Stomach (tissue), 19 donors: ENCODE measurements at places on chromosomes 2 and 18. TPM values are rescaled to one million over a fixed set of nuclear protein-coding genes. Genes with fewer than 3 reads are reported as not detected.

SERPINB13 gene
- total RNA-seq, result not detected

MRPL53 gene
- total RNA-seq, result 150 TPM

KATNAL2 gene
- 39.1 TPM for total RNA-seq

ADD2 gene
- total RNA-seq, result not detected

CNTNAP5 gene
- total RNA-seq, result not detected

LINC00305 gene
- not detected for total RNA-seq

TANC1 gene
- 59.7 TPM for total RNA-seq

ZFP36L2 gene
- 49.1 TPM for total RNA-seq

ALPG gene
- total RNA-seq, result not detected

PTH2R gene
- total RNA-seq, result not detected

UGT1A10 gene
- 32.7 TPM for total RNA-seq

TFPI gene
- total RNA-seq, result 23.9 TPM

PTPN18 gene
- 177 TPM for total RNA-seq

LTBP1 gene
- 19.1 TPM for total RNA-seq

LHCGR gene
- not detected for total RNA-seq

ALPP gene
- not detected for total RNA-seq

FBLN7 gene
- total RNA-seq, result 5.1 TPM

CMPK2 gene
- 11.7 TPM for total RNA-seq

IAH1 gene
- total RNA-seq, result 29.8 TPM

MARCHF4 gene
- total RNA-seq, result not detected

GAREM2 gene
- total RNA-seq, result not detected

REG1A gene
- 293 TPM for total RNA-seq

TMEM247 gene
- not detected for total RNA-seq

SCYGR4 gene
- total RNA-seq, result not detected

C2orf92 gene
- total RNA-seq, result not detected

INHA gene
- not detected for total RNA-seq

LOXHD1 gene
- total RNA-seq, result 1.3 TPM

RGPD4 gene
- not detected for total RNA-seq

IL1F10 gene
- not detected for total RNA-seq

IL37 gene
- not detected for total RNA-seq

PAIP2B gene
- total RNA-seq, result 14.1 TPM

CCDC178 gene
- total RNA-seq, result not detected

CFAP221 gene
- 1.3 TPM for total RNA-seq

EVX2 gene
- not detected for total RNA-seq

FAM110C gene
- total RNA-seq, result 11.2 TPM

CCDC85A gene
- total RNA-seq, result 3.8 TPM

ELOA2 gene
- total RNA-seq, result not detected

CHST9 gene
- total RNA-seq, result not detected

GALNT3 gene
- total RNA-seq, result 80.8 TPM

FBXO48 gene
- 1.2 TPM for total RNA-seq

GREB1L gene
- 7.5 TPM for total RNA-seq

HNMT gene
- 16.1 TPM for total RNA-seq

RPRM gene
- total RNA-seq, result 5.0 TPM

COBLL1 gene
- total RNA-seq, result 109 TPM

GCKR gene
- total RNA-seq, result 33.5 TPM

GPC1 gene
- total RNA-seq, result 117 TPM

KIAA2012 gene
- not detected for total RNA-seq
